KG1 (cell line): ENCODE measurements at places on chromosomes 5 and 9.

DNA sequence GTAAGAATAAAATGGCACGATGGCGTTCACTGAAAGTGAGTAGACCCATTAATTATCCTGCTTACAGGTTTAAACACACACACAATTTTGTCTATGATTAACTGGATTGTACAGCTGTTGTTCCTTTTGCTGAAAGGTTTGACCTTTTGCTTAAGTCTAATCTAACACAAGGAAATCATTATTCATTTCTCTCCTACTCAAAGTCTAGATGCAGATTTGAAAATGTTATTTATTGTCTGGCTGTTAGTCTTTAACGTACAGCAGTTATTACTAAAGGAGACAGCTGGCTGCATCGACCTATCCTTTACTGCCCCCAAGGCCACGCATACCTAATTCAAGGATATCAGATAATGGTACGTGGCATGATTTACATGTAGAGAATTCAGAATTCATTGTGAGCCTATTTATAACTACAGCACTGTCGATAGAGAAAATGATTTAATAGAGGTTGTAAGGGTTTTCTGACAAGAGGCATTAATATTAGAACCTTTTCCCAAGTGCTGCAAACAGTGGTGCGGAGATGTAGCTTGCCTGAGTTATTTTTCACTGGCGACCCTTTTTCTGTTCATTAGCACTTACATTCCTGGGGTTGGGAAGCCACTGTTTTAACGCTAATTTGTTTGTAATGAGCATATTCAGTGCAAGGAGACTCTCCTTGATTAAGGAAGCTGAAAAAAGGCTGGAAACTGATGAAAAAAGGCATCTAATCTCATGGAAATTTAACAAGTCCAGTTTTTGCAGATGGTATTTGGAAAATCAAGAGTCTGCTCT, 368.4 kb upstream of the GRAMD2B start:
- DNase-seq, result no peak

- no peak for DNase-seq
Observed at GRCh38 chr9:99305820-99306811, 84.0 kb downstream of the SEC61B start.

- no peak for DNase-seq
Observed at GRCh38 chr5:9166202-9167112, 379.4 kb downstream of the SEMA5A start.

DNA sequence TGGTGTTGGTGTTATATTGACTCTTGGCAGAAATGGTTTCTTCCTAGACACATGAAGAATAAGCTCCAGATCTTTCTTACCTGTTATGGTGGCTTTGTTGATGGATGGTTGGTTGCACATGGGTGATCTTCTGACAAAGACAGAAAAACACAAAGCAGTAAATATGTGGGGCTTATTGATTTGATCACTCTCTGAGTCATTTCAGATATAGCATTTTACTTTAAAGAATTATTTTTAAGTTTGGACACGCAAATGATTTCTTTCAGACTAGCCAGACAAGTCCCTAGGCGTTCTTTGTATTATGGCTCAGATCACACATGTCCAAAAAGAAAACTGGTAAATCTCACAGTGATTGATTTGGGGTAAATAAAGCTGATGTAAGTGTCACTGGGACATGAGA, 597.6 kb downstream of the RAB3C start:
- no peak for DNase-seq

- no peak for DNase-seq
Observed at GRCh38 chr5:92653730-92654461, 927.1 kb downstream of the NR2F1-AS1 start.

GRCh38 chr5:135255461-135256178, 143.4 kb downstream of the MACROH2A1 start:
- DNase-seq, result no peak

DNA sequence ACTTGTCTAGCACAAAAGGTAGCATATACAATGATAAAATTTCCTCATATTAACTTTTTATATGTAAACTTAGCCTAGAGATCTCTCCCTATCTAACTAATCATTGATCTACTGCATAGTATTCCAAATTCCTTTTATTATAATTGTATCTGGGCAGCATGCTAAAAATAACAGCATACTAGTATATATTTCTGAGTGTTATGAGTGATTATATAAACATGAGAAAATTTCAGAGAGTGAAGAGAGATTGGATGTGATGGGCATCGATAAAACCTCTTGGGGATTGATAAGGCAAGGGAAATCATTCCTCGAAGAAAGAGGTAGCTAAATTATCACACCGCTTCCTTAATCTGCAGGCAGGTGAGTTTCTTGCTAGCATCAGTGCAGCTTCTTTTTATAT, 158.2 kb downstream of the HMHB1 start:
- DNase-seq, result no peak

DNA sequence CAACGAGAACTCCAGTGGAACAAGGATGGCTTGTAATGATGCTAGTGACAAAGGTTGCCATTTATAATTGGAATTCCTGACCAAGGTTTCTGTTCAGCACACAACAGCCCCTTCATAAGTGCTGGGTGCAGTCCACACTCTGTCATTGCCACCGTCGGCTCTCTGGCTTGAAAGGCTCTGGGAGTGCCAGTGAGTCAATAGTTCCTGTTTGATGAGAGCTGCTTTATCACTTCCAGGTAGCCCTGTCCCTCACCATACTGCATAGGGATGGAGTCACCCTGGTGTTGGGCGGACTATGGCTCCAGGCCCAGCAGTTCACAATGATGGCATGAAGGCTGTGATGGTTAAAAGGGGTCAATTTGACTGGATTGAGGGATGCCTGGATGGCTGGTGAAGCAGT, 34.6 kb upstream of the SEMA4D start:
- no peak for DNase-seq

GRCh38 chr9:84305497-84306131, 34.9 kb downstream of the SLC28A3 start:
- DNase-seq, result no peak

- DNase-seq, result no peak
Observed at GRCh38 chr5:111075520-111075919, 4.0 kb downstream of the TSLP start.

DNA sequence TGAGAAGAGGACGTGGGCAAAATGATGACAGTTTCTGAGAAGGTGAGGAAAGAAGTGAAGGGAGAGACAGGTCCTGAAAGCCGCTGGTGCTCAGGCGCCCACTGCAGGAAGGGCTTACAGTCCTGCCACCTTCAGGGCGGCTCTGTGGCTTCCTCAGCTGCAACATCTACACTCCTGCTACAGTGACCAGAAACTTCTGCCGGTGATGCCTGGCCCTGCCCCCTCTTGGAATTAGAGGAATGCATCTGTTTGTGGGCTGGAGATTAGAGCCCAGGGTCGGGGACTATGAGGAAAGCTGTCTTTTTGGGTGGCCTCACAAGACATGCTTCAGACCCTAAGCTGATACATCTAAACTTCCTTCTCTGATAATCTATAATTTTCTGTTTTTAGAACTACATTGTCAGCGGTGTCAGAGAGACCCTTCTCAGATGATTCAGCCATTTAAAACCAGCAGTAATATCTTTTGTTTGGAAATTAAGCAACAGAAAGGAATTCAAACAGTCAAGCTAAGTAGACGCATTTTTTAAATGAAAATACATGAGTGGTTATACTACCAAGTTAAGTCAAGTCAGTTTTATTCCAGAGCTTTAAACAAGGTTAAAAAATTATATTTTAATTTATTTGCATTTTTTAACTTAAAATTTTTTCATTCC, 30.4 kb downstream of the PRDM6 start:
- DNase-seq, result no peak
